ENCODE measurements at places on chromosomes 5 and 9.

GRCh38 chr5:117191251-117191650 lies 616.6 kb upstream of the SEMA6A start:
- DNase-seq: no peak

DNA sequence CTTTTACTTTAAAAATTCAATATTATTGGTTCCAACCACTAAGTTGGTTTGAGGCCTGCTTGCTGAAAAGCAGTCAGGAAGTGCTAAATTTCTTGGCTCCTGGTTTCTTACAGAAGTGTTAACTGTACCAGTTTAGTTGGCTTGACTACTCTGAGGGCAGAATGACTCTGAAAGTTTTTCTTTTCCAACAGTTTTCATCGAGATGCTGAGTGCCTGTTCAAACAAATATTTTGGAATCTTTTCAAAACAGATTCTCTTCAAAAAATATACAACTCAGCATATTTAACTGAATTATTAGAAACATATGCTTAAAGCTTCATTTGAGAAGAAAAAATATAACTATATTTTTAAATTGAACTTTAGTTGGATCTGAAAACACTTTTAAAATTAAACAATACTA lies 37.0 kb downstream of the SLC38A9 start:
- DNase-seq: no peak

- no peak for DNase-seq
Measured at GRCh38 chr5:3786891-3787430, 191.3 kb downstream of the IRX1 start.

GRCh38 chr5:148827723-148828122 lies 1.3 kb downstream of the ADRB2 start:
- DNase-seq: no peak

DNA sequence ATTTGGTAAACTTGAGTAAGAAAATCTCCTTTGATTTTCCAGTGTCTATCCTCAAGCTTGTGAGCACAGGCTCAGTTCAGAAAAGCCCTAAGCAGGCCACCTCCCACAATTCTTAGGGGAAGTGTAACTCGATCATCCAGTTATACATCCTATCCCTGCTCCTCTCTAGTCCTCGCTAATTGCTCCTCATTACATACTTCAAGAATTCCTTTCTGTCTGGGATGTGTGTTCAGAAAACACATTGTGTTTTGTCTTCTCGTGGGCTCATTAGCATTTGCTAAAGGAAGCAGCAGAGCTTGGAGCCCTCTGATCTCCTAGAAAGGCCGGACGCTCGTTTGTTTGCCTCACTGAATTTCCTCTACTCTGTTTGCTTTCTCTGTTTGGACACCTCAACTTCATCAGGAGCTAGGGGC lies 268.2 kb upstream of the RFX3 start:
- DNase-seq: peak; percentile 51

GRCh38 chr5:147767048-147767447 lies 15.5 kb downstream of the JAKMIP2 start:
- no peak for DNase-seq

GRCh38 chr9:131591845-131592208 lies 46.5 kb downstream of the PRRT1B start:
- no peak for DNase-seq

GRCh38 chr9:5453004-5453403 lies 2.7 kb downstream of the CD274 start:
- no peak for DNase-seq

GRCh38 chr9:126442636-126443035 lies 116.0 kb downstream of the MVB12B start:
- DNase-seq: no peak

DNA sequence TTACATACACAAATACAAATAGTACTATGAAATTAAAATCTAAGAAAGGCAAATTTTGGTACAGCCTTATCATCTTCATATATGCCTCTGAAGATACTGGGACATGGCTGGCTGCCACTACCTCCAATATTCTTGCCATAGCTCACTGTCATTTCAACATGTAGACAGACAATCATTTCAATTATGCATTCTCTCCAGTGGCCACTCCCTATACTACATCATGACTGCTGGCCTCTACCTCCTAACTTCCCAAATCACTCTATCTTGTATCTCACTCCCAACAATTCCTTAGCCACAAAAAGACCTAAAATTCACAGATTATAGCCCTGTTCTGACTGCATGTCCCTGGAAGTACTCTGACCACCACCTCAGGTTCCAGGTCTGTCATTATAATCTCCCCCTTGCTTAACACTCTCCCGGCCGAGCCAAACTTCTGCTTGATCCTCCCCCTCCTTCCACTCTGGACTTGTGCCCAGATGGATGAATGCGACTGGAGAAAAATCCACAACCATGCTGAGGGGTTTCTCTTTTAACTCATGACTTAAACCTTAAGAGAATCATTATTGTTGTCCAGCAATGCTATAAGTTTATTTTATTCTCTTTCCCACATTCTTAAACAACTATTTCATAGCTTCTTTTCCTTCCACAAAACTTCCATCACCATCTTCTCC lies 225.3 kb upstream of the TLE4 start:
- no peak for DNase-seq
